ENCODE measurements at places on chromosomes 4 and X. TPM values are rescaled to one million over a fixed set of nuclear protein-coding genes. Genes with fewer than 3 reads are reported as not detected.

The HERC6 gene
- 2.4 TPM for total RNA-seq

The SLC25A43 gene
- 3.6 TPM for total RNA-seq

The VCX gene
- total RNA-seq, result not detected

The CTAG2 gene
- not detected for total RNA-seq

The RNF4 gene
- total RNA-seq, result 45.0 TPM

The JAKMIP1 gene
- total RNA-seq, result 10.7 TPM

The NOX1 gene
- total RNA-seq, result not detected

The TMPRSS11B gene
- not detected for total RNA-seq

The RAB9B gene
- 24.1 TPM for total RNA-seq

The CT45A5 gene
- total RNA-seq, result not detected

The GAB3 gene
- total RNA-seq, result 2.1 TPM

The CXCL3 gene
- 0.54 TPM for total RNA-seq

The SPOCK3 gene
- total RNA-seq, result 66.6 TPM

The TLR1 gene
- 3.8 TPM for total RNA-seq

The MAGEA4 gene
- total RNA-seq, result not detected

The BEX4 gene
- 54.0 TPM for total RNA-seq

The COL4A6 gene
- 7.1 TPM for total RNA-seq

The ERAS gene
- 0.27 TPM for total RNA-seq

The USP17L27 gene
- total RNA-seq, result not detected

The CSN1S1 gene
- not detected for total RNA-seq

The AWAT2 gene
- total RNA-seq, result not detected

The FRG2 gene
- not detected for total RNA-seq

The GLOD5 gene
- total RNA-seq, result not detected

The DMP1 gene
- total RNA-seq, result not detected

The ERVMER34-1 gene
- total RNA-seq, result 0.82 TPM

The MAGIX gene
- 1.4 TPM for total RNA-seq

The NUDT11 gene
- 41.6 TPM for total RNA-seq

The RAB40AL gene
- total RNA-seq, result 1.5 TPM

The BEX1 gene
- total RNA-seq, result 67.0 TPM

The S100P gene
- 0.27 TPM for total RNA-seq

Data from cerebellum (tissue), 4 donors.